ENCODE measurements at places on chromosomes 5 and 9.

- DNase-seq, result no peak
Measured at GRCh38 chr5:62762503-62762902, 183.9 kb downstream of the LRRC70 start.

DNA sequence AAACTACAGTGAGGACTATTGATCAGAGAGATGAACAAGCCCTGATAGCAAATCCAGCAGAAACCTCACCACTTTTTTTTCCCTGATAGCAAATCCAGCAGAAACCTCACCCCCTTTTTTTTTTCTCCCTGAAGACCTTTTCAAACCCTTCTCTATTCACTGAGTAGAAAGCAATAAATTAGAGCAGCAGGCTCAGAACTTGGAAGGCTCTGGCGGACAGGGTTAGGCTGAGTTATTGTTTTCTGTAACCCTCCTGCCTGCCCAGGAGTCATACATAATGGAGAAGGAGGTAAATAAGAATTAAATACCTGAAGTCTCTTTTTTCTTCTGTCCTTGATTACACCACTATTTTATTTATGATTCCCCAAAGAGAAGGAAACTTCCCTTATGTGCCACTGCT, 136.3 kb upstream of the SNX2 start:
- DNase-seq, result no peak

GRCh38 chr9:112764837-112765236, 14.3 kb downstream of the SNX30 start:
- DNase-seq, result no peak

DNA sequence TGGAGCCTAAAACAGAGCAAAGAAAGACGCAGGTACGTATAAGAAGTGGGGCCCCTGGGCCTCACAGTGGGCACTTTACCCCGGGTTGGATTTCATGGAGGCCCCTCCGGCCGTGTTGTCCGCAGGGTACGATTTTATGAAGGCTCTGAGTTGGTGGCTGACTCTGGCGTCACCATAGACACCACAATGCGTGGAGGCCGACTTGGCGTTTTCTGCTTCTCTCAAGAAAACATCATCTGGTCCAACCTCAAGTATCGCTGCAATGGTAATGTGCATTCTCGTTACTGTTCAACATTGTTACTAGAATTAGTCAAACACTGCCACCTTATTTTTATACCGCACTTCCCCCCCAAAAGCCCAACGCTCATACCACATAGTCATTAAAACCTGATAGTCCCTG, 47.1 kb downstream of the THBS4 start:
- DNase-seq, result no peak

- no peak for DNase-seq
Measured at GRCh38 chr5:41754857-41755256, 115.4 kb downstream of the OXCT1 start.

DNA sequence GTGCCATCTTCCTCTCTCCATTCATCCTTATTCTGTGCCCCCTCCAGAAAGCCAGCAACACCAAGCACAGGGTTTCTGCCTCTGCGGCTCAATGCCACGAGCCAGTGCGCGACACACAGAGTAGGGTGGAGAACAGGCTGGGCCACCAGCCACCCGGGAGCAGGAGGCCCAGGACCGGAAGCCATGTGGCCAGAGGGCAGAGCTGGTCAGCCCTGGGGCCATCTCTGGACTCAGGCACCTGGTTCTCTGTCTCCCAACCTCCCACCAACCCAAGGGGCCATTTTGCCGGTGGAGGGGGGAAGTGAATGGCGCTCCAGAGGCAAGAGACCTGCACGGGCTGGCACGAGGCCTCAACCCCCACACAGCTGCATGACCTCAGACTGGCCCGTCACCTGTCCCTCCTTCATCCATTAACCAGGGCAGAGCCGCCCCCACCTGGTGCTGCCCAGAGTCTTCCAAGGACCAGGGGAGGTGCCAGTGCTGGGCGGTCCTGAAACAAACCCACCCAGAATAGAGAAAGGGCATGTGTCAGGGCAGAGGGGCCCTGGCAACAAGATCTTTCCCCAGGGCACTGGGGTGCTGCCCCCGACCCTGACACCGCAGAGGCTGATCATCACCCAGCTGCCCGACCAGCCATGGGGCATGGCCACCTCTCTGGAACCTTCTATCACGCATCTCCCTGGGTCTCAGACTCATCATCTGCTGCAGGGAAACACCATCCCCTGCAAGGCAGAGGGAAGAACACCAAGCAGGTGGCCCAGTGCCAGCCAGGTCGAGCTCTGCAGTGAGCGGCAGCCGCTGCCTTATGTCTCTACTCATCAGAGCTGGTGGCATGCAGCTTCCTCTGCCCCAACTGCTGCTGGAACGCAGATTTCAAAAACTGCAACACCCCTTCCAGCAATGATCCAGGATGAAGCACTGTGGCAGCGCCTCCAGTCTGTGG, 11.9 kb downstream of the VAV2 start:
- no peak for DNase-seq

GRCh38 chr9:107211284-107211923, 71.7 kb upstream of the RAD23B start:
- no peak for DNase-seq

DNA sequence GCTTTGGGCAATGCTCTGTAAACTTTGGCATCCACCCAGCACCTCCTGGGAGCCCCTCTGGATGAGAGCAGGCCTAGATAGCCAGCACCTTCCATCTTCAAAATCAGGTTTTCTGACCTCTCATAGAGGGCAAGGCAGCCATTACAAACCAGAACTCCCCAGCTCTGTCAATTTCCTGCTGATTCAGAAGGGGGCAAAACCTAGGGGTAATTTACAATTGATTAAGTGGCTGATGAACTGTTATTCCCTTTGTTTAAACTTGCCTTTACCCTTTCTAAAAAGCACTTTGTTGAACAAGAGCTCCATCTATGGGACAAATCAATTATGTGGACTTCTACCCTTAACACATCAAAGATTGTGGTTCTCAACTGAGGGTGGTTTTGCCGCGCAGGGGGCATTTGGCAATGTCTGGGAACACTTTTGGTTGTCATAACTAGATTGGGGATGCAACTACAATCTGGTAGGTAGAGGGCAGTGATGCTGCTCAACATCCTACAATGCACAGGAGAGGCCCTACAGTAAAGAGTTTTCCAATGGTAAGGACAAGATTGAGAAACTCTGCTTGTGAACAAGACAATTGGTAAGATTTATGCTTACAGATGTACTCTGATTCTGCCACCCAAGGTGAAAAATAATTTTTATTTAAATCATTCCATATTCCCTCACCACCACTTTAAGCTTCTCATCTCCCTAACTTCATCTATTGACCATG, 184.1 kb downstream of the MARCHF11 start:
- DNase-seq, result peak; percentile 23

DNA sequence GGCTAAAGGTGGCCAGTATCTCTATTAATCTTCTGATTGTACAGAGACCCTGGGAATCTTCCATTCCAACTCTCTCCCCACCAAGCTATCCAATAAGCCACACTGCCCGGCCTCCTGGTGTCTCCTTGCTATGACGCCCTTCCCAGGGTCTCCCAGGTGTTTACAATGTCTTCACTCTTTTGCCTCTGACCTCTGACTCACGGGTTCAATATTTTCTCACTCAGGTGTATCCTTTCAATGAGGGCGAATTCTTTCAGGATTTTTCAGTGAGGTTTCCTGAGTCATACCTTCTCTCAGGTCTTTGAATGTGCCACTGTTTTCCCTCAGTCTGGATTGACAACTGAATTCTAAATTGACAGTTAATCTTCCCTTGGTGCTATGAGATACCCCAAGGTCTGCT, 53.7 kb upstream of the IRX4 start:
- DNase-seq, result no peak
